Left lung (tissue), 14 donors: ENCODE measurements at places on chromosomes 3 and 15. TPM values are rescaled to one million over a fixed set of nuclear protein-coding genes. Genes with fewer than 3 reads are reported as not detected.

BDH1 gene
- 19.2 TPM for polyA plus RNA-seq

DNA sequence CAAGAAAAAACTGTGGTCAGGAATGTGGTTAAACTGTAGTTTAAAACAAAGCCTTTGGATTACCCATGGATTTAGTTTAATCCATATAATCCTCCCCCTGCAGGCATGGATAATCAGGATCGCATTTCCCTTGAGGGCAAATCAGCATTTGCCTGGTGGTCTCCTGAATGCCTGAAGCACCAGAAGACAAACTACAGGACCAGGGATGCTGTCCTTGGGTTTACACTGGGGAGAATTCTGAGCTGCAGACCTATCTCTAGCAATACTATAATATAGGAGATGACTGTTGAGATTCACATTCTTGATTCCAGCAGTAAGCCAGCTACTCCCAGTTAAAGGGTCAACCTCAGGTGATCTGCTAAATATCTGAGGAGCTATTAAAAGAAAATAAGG is 10.6 kb downstream of the PIK3CB start:
- DNase-seq, result no peak

GRCh38 chr15:53520996-53521395 is 238.5 kb downstream of the WDR72 start:
- no peak for DNase-seq

PRR20G gene
- polyA plus RNA-seq, result not detected

- DNase-seq, result no peak
These were observed 266.0 kb upstream of the ICE2 start for GRCh38 chr15:60744826-60745460.

CCR3 gene
- 0.18 TPM for polyA plus RNA-seq

DNA sequence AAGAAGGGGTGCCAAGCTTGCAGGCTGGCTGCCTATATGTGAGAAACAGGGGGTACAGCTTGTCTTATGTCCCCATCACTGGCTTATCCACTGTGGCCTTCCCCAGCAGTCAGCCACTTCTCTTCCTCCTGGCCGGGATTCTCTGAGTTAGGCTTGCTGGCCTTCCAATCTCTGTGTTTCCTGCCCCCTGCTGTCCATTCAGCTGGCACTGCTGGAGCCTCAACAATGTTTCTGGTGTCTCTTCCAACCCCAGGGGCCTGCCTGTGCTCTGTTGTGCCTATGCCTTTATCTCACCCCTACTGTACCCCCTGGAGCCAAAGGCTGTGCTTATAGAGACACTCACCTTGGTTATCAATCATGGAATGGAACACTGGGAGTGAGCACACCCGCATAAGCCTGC is 36.5 kb downstream of the ANAPC13 start:
- DNase-seq, result no peak

DNA sequence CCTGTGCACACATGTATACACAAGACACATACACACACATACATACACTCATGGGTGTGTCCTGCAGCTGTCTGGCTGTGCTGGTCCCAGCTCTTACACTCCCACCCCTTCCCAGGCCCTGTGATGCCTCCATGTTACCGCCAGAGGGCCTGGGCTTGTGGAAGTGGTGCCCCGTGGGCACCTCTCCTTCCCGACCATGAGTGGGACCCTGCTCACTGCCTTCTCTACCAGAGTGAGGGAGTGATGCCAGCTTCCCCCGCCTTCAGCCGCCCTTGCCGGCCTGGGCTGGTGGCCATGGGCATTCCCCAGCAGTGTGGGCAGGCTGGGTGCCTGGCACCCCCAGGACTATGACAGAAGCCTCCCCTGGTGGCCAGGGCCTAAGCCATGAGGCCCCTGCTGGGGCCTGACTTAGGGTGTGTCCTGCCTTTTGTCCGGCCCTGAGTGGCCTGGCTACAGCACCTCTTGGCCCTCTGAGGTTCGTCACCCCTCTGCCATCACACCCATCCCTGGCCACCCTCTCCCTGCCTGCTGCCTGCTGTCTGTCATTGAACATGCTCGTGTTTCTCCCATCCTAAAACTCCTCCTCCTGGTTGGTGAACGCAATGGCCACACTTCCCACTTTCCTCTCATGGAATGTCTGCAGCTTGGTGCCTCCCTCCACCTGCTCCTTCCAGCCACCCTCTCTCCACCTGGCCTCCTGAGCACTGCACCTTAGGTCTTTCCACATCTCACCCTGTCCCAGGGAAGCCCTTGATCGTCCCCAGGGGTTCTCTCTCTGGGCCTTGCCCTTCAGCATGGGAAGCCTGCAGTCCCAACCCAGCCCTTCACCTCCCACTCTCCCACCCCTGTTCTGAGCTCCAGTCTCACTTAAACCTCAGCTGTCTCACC is 14.6 kb downstream of the HDAC11 start:
- DNase-seq, result no peak

DNA sequence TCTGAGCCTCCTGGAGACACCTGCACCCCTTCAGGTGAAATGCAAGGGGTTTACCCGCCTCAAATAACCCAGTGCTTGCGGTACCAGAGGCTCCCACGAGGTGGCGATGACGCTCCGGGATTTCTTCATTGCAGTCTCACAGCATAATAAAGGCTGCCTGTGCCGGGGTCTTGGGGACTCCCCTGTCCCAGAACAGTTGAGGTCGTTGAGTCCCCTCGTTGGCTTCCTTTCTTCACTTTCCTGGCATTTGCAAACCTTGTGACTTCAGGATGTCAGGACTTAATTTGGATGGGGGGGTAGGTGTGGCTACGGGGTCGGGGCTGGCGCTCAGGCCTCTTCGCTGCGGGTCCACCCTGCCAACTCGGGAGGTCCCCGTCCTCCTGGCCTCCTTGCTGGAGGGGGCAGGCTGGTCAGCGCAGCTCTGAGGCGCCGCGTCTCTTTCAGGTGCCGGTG is 1.3 kb downstream of the GNAT1 start:
- peak; percentile 87 for DNase-seq

DNA sequence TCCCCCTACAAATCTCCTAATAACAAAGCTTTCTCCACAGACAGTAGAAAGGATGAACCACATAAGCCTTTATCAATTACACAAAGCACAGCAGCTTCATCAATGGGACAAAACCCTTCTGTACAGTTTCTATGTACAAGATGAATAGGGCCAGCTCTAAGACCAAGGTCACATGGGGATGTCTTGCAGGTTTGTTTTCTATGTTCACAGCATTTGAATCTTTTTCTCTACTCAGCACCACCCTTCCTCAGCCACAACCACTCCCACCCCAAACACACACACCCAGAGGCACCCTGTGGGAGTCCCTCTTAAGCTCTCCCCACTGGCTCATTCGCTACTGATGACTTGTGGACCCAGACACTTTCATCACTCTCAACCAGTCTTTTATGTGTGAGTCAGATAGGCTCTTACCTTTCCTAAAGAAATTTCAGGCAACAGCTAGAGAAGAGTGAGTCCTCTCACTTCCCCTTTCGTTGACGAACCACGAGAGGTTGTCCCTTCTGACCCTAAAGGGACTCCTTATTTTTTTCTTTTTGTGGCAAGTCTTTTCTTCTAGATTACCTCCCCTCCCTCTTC is 57.9 kb downstream of the ARHGAP31 start:
- no peak for DNase-seq

- no peak for DNase-seq
These were observed 43.3 kb downstream of the RBMS3 start for GRCh38 chr3:29324180-29324651.

GRCh38 chr15:68310804-68311463 is 33.4 kb downstream of the FEM1B start:
- DNase-seq, result no peak

GRCh38 chr3:57127891-57128518 is 37.1 kb downstream of the IL17RD start:
- no peak for DNase-seq

CLDN16 gene
- 0.29 TPM for polyA plus RNA-seq

DNA sequence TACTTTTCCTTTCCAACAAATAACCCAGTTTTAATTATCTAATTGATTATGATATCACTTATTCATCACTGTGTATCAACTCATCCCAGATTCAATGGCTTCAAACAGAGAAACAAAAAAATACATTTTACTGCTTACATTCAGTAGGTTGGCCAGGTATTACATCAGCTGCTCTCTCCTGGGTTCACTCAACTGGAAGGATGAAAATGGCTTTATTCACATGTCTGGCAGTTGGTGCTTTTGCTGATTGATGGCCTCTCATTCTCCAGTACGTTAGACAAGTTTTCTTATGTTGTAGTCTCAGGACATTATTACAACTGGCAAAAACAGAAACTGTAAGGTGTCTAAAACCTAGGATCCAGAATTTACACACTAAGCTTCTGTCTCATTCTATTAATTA is 811.0 kb upstream of the ALCAM start:
- no peak for DNase-seq

MBD4 gene
- polyA plus RNA-seq, result 46.4 TPM

GRCh38 chr15:81346611-81347010 is 22.7 kb upstream of the STARD5 start:
- no peak for DNase-seq

HCLS1 gene
- 5.9 TPM for polyA plus RNA-seq

GRCh38 chr3:134252766-134253165 is 2.1 kb upstream of the RYK start:
- no peak for DNase-seq

SIDT1 gene
- polyA plus RNA-seq, result 2.9 TPM

GRCh38 chr3:192816351-192816750 is 89.0 kb upstream of the FGF12 start:
- no peak for DNase-seq

DNA sequence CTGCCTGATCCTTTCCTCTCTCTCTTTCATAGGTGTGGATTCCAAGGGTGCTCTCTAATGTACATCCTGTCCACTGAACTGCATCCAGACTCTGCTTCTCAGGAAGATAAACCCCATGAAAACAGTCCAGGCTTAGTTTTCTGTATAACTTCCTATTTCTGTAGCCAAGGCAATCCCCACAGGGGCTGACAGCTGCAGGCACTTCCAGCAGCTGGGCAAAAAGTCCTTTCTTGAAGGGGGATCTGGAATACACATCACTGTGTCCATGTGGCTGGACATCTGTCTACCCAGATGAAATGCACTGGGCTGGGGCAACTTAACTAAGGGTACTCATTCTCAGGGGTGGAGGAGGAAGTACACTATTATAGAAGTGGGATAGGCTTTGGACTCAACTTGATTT is 72.2 kb downstream of the NR1D2 start:
- no peak for DNase-seq
